ENCODE measurements at places on chromosomes 2 and 18.

GRCh38 chr2:158297120-158297519 lies 159.4 kb downstream of the CCDC148 start:
- no peak for DNase-seq

DNA sequence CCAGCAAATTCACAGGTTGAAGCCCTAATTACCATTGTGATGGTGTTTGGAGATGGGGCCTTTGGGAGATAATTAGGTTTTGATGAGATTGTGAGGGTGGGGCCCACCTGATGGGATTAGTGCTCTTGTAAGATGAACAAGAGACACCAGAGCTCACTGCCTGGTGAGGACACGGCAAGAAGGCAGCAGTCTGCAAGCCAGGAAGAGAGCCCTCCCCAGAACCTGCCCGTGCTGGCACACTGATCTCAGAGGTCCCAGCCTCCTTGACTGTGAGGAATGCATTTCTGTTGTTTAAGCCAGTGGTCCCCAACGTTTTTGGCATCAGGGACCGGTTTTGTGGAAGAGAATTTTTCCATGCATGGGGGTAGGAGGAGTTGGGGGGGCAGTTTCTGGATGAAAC lies 240.7 kb downstream of the KLHL29 start:
- no peak for DNase-seq

- DNase-seq = no peak
Observed at GRCh38 chr2:225156853-225157451, 114.7 kb upstream of the DOCK10 start.

DNA sequence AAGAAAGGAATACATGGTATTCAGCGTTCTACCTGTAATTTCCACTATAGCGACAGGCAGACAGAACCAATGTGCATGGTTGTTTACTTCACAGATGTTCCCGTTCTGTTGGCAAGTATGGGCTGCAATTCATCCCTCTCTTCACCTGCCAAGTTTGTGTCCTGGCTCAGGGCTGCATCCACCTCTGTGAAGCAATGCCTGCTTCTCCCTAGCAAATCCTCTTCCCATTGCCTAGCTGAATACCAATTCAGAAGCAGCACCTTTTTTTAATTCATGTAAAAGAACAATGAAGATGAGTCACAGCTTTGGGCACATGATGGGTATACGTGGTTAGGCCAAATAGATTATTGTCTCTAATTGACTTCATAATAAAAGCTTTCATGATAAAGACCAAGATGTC lies 54.7 kb upstream of the LRATD1 start:
- DNase-seq = no peak

GRCh38 chr2:201973305-201973928 lies 60.2 kb upstream of the FZD7 start:
- no peak for DNase-seq

DNA sequence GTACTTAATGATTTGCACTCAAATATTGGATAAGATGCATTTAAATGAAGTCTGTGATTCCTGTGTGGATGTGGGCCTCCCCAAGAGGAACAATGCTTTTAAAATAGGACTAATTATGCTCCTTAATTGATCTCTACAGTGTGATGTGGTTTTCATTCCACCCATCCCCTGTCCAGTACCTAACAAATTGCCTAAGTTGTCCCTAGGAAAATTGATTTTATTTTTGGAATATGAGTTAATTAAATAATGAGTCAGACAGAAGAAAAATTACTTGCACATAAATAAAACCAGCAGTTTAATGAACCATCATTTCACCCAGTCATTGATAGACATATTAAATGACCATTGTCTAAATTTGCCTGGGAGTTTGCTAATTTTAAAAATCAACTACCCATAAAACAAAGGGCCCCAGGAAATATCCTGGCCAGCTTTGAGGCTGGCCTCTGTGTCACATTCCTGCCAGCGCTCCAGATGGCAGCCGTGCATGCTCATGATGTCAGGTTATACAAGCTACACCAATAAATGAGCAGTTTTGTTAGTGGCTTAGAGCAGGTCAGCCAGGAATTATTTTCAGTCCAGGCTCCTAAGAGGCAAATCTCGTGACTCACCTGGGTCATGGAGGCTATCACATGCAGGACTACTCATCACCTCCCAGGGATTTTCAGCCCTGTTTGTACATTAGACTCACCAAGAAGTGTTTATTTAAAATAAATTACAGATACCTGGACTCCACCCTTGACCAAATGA lies 31.9 kb downstream of the ABHD3 start:
- peak; percentile 80 for DNase-seq

DNA sequence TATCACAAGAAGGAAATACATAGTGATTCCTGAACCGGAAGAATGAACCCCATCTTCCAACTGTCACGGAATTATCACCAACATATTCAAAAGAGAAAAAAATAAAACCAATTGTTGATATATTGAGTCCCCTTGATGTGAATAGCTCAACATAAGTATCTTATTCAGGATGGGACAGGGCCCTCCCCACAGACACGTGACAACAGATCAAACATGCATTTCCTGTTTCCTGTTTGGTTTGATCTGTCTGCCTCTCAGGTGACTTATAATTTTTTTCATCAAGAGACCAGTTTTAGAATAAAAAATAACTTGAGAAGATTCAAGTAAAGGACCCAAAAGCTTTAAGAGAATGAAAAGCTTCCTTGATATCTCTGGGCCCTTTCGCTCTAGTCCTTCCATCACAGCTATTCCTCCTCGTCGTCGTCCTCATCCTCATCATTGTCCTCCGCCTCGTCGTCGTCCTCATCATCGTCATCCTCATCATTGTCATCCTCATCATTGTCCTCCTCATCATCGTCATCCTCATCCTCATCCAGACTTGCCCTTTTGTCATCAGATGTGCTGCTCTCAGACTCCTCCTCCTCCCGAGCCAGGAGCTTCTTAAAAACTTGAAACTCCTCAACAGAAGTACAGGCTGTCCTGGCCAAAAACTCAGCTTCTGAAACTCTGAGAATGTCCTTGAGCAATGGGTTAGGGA lies 6.3 kb downstream of the MTERF4 start:
- no peak for DNase-seq

- DNase-seq = peak; percentile 20
Observed at GRCh38 chr2:84701880-84702279, 179.0 kb downstream of the TRABD2A start.

GRCh38 chr2:150802635-150803034 lies 315.2 kb upstream of the RND3 start:
- no peak for DNase-seq

All from RWPE1 (cell line).